ENCODE measurements at places on chromosomes 1 and 21. TPM values are rescaled to one million over a fixed set of nuclear protein-coding genes. Genes with fewer than 3 reads are reported as not detected.

TCHHL1 gene
- total RNA-seq = not detected

SLC37A1 gene
- 30.3 TPM for total RNA-seq

DNA sequence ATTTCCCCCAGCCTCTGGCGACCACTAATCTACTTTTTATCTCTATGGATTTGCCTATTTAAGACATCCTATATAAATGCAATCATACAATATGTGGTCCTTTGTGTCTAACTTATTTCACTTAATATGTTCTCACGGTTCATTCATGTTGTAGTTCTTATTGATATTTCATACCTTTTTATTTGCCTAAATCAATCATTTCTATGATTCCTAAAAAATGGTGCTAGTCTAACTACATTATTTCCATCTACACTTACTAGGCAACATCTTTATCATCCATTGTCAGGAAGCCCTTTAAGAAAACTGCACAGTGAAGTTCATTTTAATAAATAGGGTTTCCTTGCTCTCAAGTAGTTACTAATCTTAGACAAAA lies 380 bp upstream of the FBXO28 start:
- H3K4me1 ChIP-seq = peaks cover 16% of the 10 kb centered on the region
- peak overlapping the region; percentile 84 for H3K4me3 ChIP-seq
- H3K27me3 ChIP-seq = no peaks in the 10 kb centered on the region
- H3K27ac ChIP-seq = peak overlapping the region; percentile 47
- H3K36me3 ChIP-seq = no peaks in the 10 kb centered on the region

EPHA8 gene
- total RNA-seq = 5.0 TPM

ANGPTL1 gene
- total RNA-seq = not detected

- no peak overlapping the region for H3K27ac ChIP-seq
- no peaks in the 10 kb centered on the region for H3K36me3 ChIP-seq
- peak overlapping the region; percentile 11 for H3K4me3 ChIP-seq
- DNase-seq = peak; percentile 65
- peaks cover 87% of the 10 kb centered on the region for H3K27me3 ChIP-seq
Measured at GRCh38 chr1:33342041-33342723, 21.3 kb upstream of the A3GALT2 start.

LCE3E gene
- total RNA-seq = not detected

GRCh38 chr1:59391212-59392179 lies 94.6 kb downstream of the FGGY start:
- DNase-seq = no peak
- no peak overlapping the region for H3K27ac ChIP-seq
- peaks cover 30% of the 10 kb centered on the region for H3K4me1 ChIP-seq
- no peaks in the 10 kb centered on the region for H3K36me3 ChIP-seq

- no peaks in the 10 kb centered on the region for H3K27me3 ChIP-seq
- H3K4me3 ChIP-seq = no peak overlapping the region
- H3K4me1 ChIP-seq = no peaks in the 10 kb centered on the region
- no peaks in the 10 kb centered on the region for H3K36me3 ChIP-seq
Measured at GRCh38 chr1:240341365-240342250, 249.9 kb downstream of the FMN2 start.

DNA sequence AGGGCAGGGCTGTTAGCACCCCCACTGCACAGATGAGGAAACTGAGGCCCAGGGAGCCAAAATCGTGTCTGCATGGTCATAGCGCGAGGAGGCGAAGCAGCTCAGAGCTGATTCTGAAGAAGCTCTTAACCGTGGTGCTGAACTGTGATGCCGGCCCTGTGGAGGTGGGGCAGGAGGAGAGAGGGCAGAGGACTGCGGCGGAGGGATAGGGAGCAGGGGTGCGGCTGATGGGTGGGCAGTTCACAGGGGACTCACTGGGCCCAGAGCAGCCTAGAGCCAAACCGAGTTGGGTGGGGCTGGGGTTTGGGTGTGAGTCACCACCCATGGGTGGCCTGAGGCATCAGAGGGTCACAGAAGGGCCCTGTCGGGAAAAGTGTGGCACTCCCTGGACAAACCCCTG lies 74.7 kb downstream of the RAP1GAP start:
- no peaks in the 10 kb centered on the region for H3K36me3 ChIP-seq
- no peak overlapping the region for H3K4me3 ChIP-seq
- no peaks in the 10 kb centered on the region for H3K27me3 ChIP-seq
- no peak overlapping the region for H3K27ac ChIP-seq
- DNase-seq = no peak

DNA sequence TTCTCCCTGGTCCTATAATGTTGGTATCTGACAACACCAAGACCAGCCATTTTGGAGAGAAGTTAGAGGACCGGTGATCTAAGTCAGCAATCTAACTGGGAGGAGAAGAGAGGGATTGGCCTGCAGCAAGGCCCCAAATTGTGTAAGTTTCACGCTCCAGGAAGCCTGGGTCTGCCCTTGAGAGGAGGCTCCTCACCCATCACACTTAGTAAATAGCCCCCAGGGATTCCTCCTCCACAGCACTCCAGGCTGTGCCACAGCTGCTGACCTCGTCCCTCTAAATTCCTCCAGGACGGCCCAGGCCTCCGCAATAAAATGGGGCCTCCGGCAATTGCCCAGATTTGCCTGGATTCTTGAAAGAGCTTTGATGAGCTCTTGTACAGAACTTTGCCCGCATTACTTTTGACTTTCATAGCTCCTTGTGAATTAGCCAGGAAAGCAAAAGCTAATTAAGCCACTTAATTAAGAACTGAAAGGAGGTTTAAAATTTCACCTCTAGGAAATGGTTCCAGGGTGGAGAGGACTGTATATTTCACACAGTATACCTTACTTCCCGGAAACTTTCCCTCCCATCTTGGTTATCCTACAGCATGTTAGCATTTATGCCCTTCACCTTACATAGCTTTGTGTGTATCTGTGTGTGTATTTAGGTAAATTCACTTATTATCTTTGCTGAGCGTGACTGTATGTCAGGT lies 90.5 kb downstream of the LAMC2 start:
- H3K36me3 ChIP-seq = no peaks in the 10 kb centered on the region
- DNase-seq = no peak
- no peaks in the 10 kb centered on the region for H3K27me3 ChIP-seq
- H3K4me1 ChIP-seq = peaks cover 18% of the 10 kb centered on the region

DNA sequence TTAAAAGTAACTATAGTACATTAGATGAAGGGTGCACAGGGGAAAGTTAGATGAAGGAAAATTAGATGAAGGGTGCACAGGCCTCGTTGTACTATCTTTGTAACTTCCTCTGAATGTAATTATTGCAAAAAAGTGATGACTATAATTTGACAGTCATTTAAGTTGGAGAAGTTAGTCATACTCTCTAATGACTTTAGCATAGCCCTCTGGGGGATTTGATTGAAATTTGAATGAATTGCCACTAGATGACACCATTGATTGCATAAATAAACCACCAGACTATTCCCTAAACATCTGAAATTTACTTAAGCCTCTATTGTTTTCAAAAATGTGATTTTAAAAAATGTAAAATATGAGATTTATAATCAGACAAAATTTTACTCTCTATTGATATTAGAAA lies 102.6 kb downstream of the TPR start:
- no peak for DNase-seq
- H3K27ac ChIP-seq = no peak overlapping the region
- no peaks in the 10 kb centered on the region for H3K27me3 ChIP-seq

- H3K27ac ChIP-seq = no peak overlapping the region
- no peak for DNase-seq
- H3K36me3 ChIP-seq = no peaks in the 10 kb centered on the region
- H3K4me1 ChIP-seq = peaks cover 8% of the 10 kb centered on the region
- H3K4me3 ChIP-seq = no peak overlapping the region
Measured at GRCh38 chr1:16977377-16977776, 3.0 kb downstream of the MFAP2 start.

DNA sequence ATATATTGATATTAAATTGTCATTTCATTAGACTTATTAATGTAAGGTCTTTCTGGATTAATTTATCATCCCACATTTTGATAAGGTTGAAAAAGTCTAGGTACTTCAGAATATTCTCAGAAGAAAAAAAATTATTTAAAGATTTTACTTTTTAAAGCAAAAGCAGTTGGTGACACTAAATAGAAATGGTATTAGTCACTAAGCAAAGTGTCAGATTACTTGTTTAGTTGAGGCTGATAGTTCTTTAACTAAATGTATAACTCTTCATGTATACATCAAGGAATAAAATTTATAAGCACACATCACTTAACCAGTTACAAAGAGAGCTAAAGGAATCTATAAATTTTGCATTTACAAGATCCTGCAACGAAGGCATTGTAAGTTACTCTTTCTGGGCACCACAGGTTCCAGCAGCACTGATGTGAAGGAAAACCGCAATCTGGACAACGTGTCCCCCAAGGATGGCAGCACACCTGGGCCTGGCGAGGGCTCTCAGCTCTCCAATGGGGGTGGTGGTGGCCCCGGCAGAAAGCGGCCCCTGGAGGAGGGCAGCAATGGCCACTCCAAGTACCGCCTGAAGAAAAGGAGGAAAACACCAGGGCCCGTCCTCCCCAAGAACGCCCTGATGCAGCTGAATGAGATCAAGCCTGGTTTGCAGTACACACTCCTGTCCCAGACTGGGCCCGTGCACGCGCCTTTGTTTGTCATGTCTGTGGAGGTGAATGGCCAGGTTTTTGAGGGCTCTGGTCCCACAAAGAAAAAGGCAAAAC lies 101.1 kb downstream of the ADARB1 start:
- H3K4me3 ChIP-seq = no peak overlapping the region
- DNase-seq = no peak
- no peaks in the 10 kb centered on the region for H3K4me1 ChIP-seq

DNA sequence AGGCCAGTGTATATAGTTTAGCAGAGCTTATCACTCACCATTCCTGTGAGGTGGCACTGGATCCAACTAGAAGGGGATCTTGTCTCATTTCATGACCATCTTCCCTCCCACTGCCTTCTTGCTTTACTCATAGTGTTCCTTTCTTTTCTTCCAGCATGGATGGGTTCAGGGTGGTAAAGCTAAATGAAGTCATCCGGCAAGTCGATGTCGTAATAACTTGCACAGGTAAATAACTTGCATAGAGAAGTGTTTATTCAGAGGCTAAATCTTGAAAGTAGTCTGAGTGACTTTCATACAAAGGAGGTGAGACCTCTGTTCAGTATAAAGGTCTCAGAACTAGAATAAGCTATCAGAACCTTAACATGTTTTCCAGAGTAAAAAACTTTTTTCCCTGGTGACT lies 16.6 kb upstream of the STRIP1 start:
- no peaks in the 10 kb centered on the region for H3K27me3 ChIP-seq
- H3K4me1 ChIP-seq = no peaks in the 10 kb centered on the region
- no peak overlapping the region for H3K4me3 ChIP-seq

GRCh38 chr1:71649608-71650007 lies 568.8 kb upstream of the ZRANB2 start:
- DNase-seq = no peak
- no peaks in the 10 kb centered on the region for H3K4me1 ChIP-seq
- H3K27me3 ChIP-seq = no peaks in the 10 kb centered on the region
- H3K4me3 ChIP-seq = no peak overlapping the region
- no peaks in the 10 kb centered on the region for H3K36me3 ChIP-seq

DNA sequence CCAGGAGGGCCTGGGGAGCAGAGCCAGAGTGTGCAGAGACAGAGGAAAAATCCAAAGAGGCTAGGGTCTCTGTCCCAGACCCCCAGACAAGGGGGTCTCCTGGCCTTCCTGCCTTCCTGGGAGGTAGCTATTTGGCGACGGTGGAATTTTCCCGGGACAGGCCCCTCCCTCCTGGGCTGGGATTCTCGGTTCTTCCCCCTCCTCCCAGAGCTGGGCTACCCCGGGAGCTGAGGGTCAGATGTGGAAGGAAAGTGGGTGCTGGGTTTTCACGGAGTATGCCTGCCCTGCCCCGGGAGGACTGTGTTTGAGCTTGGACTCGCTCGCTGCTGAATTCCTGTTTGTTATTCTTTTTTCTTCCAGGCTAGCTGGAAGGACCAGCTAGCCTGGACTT lies 759 bp downstream of the AMPD2 start:
- peak overlapping the region; percentile 97 for H3K4me3 ChIP-seq
- H3K27me3 ChIP-seq = no peaks in the 10 kb centered on the region
- peak overlapping the region; percentile 59 for H3K27ac ChIP-seq
- H3K36me3 ChIP-seq = no peaks in the 10 kb centered on the region
- DNase-seq = no peak

GRCh38 chr1:15975805-15976680 lies at the start of gene ZBTB17:
Gene ZBTB17, minus strand, starts transcription at chr1:15976101. Its CDS starts 27,606 bp downstream, at chr1:15948495.
- H3K4me1 ChIP-seq = peaks cover 8% of the 10 kb centered on the region
- H3K4me3 ChIP-seq = peak within 1 kb of the TSS; percentile 73
- H3K36me3 ChIP-seq = no peaks in the 10 kb centered on the region

DNA sequence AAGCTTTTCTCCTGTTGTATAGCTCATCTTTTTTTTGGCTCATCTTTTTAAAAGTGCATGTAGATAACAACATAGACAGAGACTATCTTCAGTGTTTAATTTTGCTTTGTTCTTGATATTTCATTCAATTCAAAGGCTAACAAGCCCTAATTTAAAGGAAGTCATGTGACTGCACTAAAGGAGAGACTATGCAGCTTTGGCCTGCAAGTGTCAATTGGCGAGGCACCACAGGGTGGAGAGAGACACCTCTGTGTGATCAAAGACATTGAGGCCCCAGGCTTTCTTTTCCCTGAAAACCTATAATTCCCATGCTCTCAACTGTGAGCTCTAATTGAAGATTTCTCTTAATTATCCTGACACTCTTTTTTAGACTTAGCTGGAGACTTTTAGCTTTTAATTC lies 53.6 kb downstream of the CHODL start:
- no peaks in the 10 kb centered on the region for H3K36me3 ChIP-seq

RNF186 gene
- total RNA-seq = not detected

GPR52 gene
- 1.6 TPM for total RNA-seq

GRCh38 chr21:34544032-34544496 lies 32.1 kb upstream of the KCNE1 start:
- no peak overlapping the region for H3K4me3 ChIP-seq
- H3K27me3 ChIP-seq = no peaks in the 10 kb centered on the region
- no peaks in the 10 kb centered on the region for H3K36me3 ChIP-seq
- H3K27ac ChIP-seq = no peak overlapping the region
- DNase-seq = peak; percentile 92

DNA sequence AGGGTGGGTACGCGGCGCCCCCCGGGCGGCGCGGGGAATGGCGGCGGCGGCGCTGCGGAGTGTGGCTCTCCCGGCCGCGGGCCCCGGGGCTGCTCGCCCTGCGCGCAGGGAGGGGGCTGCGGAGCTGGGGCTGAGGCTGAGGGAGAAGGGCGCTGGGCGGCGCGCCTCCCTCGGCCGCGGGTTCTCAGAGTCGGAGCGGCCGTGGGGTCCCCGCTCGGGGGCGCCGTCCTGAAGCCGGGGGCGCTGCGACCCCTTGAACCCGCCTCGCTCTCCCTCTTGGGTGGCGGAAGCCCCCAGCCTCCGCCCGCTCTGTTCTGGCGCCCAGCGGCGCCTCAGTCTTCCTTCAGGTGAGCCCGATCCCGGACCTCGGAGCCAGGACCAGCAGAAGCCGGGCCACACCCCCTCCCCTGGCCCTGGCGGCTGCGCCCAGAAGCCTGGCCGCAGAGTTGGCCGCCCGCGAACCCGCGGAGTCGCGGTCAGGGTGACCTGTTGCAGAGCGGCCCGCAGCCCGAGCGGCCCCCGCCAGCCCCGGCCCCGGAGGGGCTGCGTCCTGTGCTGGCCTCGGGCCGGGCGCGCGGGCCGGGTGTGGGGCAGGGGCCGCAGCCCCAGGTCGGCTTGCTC lies 532 bp downstream of the RALGPS2 start:
- no peaks in the 10 kb centered on the region for H3K27me3 ChIP-seq
- peak; percentile 67 for DNase-seq
- H3K27ac ChIP-seq = peak overlapping the region; percentile 36
- H3K4me3 ChIP-seq = peak overlapping the region; percentile 68
- H3K4me1 ChIP-seq = peaks cover 9% of the 10 kb centered on the region

- no peaks in the 10 kb centered on the region for H3K36me3 ChIP-seq
- DNase-seq = no peak
- no peak overlapping the region for H3K4me3 ChIP-seq
- H3K27me3 ChIP-seq = no peaks in the 10 kb centered on the region
Measured at GRCh38 chr1:178959543-178960460, 65.9 kb upstream of the FAM20B start.
